ENCODE measurements at places on chromosomes 2 and 18. TPM values are rescaled to one million over a fixed set of nuclear protein-coding genes. Genes with fewer than 3 reads are reported as not detected.
A peak's percentile ranks its signal among the peaks of the same experiment; 100 is the strongest.

DNA sequence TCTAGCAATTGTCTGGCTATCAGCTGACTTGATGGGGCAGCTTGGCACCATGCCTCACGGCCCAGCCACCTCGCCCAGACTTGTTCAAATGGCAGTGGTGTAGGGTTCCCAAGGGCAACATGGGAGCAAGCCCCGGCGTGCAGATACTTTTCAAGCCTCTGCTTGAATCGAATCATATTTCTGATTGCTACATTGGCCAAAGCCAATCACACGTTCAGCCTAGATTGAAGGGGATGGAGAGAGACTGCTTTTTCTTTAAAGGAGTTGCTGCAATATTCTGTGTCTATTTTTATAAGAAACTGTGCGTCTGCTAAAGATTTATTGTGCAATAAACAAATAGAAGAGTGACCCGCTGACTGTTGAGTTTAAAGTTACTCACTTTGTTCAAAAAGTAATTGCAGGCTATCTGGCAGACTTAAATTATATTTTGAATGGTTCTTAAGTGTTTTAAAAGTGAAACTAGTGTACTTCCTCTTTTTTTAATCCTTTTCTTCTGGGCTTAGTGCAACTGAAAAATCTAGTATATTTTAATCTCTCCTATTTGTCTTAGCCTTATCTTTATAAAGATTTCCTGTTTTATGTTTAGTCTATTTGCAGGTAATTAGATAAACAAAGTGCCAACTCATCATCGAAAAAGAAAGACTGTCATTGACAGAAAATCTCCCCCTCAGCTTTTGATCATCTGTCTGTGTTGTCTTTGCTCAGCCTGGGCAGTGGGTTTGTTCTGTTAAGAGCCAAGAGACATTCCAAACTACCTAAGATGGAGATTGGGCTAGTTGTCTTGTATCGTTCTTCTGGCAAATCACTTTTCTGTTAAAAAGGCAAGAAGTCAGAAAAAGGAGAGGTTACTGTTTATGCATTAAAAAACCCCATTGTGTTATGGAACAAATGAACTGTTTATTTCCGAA lies 156.1 kb downstream of the TPGS2 start:
- DNase-seq: no peak

DNA sequence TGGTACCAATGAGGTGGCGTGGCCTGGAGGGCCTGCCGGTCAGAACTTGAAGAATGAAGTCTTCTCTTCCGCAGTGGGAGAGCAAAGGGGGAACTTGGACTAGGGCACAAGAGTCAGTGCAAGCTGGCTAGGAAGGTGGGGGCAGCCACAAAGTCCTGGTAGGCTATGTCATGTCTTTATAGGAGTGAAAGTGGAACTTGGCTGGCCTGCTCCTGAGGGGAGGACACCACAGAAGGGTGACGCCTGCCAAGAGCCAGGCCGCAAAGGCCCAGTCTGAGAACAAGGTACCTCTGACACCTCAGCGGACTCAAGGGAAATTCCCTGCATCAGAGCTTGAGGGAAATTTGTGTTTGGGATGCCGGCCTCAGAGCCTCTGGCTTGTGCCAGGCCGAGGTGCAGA lies 32.2 kb upstream of the MAP3K20 start:
- DNase-seq: no peak

- peak; percentile 46 for DNase-seq
Observed at GRCh38 chr2:101341901-101342624, 33.6 kb upstream of the RNF149 start.

DNA sequence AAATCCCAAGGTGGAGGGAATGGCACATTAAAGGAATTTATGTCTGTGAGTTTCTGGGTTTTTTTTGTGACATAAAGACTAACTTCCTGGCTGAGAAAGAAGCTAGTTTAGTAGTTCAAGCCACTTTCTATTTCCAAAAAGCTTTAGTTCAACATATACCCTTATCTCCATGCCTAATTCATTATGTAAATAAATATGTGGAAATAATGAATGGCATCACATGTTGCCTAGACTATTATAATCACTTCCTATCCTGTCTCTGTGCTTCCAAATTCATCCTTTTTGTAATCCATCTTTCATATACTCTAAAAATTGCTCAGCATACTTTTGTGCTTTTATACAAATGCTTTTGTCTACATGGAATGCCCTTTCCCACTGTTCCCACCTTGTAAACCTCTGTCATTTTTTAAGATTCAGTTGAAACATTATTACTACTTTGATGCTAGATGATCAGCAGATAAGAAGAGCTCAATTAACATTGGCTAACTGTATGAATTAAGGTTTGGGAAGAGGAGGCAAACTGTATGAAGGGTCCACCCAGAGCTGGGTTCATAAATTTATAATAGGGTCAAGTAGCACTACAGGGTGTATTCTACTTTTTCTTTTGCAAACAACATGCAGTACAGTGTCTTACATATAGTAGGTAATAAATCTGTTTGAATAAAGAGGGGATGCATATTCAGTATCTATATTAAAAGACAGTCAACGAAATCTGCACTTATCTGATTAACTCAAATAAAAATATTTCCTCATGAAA lies 61.7 kb upstream of the MTIF2 start:
- no peak for DNase-seq

DNA sequence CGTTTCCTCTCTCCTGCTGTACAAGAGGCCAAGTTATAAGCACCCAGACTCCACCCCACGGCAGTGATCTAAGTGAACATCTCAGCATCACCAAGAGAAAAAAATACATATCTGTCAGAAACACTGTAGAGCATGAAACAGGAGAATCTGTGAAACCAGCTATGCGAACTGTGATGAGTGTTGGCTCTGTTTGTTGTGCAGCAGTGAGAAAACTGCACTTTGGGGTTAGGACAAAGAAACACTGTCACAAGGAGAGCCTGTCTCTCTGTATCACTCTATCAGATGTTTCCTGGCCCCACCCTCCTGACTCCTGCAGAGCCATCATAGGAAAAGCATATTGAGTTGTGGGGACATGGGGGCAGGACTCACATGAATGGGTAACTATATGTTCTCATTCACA lies 87.1 kb downstream of the LAMA3 start:
- DNase-seq: no peak

- no peak for DNase-seq
Observed at GRCh38 chr2:65607662-65608305, 175.4 kb upstream of the SPRED2 start.

- no peak for DNase-seq
Observed at GRCh38 chr18:24130494-24130893, 8.4 kb upstream of the CABYR start.

GRCh38 chr2:54660752-54661151 lies 62.7 kb upstream of the EML6 start:
- DNase-seq: no peak

DNA sequence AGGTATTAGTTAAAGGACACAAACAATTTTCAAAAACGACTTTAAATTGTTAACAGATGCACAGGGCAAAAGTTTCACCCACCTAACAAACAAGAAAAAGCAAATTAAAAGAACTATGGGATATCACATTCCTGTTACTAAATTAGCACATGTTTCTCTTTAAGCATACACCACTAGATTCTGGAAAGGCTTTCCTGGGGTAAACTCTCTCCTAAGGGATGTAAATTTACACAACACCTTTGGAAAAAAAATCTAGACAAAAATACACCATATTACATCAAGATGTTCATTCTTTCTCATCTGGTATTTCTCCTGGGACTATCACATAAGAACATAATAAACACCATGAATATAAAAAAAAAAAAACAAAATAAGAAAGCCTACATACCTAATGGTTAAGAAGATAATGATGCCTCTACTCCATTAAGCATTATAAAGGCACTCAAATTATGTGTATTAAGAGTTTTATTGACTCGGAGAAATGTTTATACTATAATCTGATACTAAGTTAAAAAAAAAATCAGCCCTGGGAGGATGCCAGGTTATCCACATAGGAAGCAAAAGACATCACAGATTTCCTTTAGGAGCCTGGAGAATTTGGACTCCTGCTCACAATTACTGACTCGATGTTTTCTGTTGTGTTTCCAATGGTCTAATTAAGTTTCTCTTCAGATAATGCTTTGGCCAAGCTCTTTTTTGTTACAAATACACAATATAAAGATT lies 82.8 kb upstream of the AFF3 start:
- DNase-seq: no peak

- no peak for DNase-seq
Observed at GRCh38 chr2:161237392-161238264, 70.6 kb upstream of the PSMD14 start.

- DNase-seq: no peak
Observed at GRCh38 chr18:64398320-64398719, 249.4 kb upstream of the LINC00305 start.

DNA sequence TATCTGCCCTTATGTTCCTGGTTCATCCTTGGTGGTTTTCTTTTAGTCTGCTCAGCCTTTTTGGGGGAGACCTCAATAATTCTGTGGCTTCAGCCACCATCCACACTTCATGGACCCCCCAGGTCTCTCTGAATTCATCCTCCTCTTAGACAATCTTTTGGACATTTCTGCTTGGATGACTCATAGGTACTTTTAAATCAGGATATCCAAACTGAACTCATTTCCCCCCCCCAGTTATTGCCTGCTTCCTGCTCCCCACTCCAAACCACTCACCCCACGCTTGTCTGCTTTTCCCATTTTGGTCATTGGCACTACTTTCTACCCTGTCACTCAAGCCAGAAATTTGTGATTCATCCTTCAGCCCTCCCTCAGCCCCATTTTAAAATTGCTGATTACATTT lies 78.5 kb downstream of the TANC1 start:
- no peak for DNase-seq

DNA sequence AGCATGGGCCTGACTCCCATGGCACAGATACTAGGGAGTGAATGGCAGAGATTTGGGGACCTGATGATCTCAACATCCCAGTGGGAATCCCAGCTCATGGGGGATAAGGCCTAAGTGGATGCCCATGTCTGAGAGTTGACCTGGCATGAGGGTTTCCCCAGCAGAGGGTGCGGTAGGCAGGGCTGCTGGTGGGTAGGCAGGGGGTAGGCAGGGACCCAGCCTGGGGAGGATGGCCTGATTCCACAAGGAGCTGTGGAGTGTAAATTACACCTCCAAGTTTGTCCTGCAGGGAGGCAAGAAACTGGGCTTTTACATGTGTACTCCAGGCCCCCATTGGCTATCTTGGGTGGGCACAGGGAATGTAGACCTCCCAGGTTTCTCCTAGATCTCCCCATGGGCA lies 46.9 kb downstream of the INPP5D start:
- DNase-seq: no peak

DNA sequence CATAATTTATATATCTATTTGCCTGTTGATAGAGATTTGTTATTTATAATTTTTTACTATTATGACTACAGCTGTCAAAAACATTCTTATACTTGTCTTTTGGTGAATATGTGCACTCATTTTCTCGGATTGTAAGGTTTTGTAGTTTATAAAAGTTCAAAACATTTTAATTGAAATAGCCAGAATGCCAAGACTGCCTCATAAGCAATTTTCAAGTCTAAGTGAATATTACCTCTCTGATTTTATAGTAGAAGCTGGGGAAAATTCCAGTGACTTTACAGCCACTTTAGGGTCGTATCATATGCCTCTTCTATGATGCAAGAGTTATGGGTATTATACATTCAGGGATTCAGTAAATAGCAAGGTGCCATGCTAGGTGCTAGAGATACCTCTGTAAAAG lies 21.0 kb downstream of the ZC3H6 start:
- DNase-seq: no peak

DNA sequence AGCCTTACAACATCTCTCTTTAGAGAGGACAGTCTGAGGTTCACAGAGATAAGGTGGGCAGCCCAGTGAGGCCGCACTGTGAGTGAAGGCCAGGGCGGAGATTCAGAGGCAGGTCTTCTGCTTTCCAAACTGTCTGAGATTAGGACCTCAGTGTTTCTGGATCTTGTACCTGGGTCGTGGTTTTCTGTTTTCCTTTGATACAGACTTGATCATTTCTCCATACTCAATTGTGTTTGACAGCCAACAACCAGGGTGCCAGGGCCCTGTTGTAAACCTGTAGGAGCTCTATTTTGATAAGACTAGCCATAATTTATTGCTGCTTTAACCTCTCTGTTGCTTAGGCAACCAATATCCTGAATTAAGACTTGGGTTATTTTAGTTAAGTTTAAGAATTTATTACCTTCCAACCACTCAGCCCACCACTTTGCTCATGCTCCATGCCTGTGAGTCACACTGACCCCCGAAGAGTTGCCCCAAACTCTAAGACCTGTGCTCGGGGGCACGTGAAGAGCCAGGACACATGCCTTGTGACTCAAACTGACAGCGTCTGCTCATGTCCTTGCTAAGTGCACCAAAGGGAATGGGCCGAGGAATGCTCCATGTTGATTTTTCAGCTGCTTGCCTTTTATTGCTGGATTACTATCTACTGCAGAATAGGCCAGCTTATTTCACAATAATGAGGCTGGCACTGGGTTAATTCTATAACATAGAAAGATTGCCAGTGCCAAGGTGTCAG lies 248.6 kb downstream of the BCL2 start:
- no peak for DNase-seq

DNA sequence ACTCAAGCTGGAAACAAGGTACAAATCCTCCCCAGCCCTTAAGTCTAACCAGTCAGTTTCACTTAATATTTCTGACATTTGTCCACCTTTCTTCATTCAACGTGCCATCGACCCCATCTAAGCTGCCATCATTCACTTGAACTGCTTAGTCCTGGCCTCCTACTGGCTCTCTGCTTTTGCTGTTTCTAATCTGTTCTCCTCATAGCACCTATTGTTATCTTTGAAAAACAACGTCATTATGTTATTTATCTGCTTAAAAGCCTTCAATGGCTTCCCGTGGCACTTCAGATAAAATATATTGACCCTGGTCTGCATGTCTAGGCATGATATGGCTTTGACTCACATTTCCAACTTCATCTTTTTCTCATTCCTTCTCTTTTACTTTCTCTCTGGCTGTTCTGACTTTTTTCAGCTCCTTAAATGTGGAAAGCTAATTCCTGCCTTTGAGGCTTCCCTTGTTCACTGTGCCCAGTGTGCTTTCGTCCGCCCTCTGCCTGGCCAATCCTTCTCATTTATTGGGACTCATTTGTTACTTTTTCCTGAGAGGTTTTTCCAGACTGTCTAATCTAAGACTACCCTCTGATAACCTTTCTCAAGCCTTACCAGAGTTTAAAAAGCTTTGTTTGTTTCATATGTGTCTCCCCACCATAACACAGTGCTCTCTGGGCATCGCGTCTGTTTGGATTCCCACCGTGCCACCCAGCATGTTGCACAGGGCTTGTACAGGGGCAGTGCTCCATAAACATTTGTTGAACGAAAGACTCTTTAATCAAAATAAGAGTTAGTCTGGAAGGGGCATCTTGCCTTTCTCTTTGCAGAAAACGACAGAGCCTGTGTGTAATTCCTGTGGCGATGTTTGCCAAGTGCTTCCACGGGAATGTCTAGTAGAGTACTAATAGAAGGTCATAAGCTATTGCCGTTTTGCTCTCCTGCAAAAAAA lies 183.9 kb downstream of the FMNL2 start:
- DNase-seq: no peak

GRCh38 chr2:74620671-74621070 lies 27.5 kb downstream of the M1AP start:
- DNase-seq: no peak

The NPPC gene
- 1.6 TPM for total RNA-seq

The PPP1R1C gene
- total RNA-seq: not detected

The PRSS56 gene
- total RNA-seq: not detected

The SERPINB12 gene
- not detected for total RNA-seq

The IL37 gene
- not detected for total RNA-seq

The GULP1 gene
- total RNA-seq: not detected

Data from activated T-helper 1 cell treated with anti-CD3 and anti-CD28 coated beads, Interleukin-12 subunit alpha, Interleukin-12 subunit beta, Interleukin-2, Interleukin-4 antibody, amounts not matched to agents 30 ng/mL and 10 ng/mL and 1 ng/mL, durations not matched to agents 14 hours and 24 hours and 36 hours (primary cell).